ENCODE measurements at places on chromosomes 2 and 18.

DNA sequence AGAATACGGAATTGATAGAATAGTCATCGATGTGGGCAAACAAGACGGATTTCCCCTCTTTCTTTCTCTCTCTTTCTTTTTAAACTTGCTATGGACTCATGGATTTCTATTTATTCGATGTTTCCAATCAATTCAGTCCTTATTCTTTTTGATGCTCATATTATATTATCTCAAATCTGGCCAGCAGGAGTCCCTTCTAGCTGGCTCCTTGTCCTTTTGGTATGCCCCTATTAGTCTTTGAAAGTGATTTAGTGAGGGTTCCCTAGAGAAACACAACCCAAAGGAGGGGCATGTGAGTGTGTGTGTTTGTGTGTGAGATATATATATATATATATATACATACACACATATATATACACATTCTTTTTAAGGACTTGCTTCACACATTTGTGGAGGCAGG is 23.5 kb upstream of the BIN1 start:
- DNase-seq: no peak

GRCh38 chr2:135162377-135162776 is 110.3 kb downstream of the RAB3GAP1 start:
- DNase-seq: no peak

DNA sequence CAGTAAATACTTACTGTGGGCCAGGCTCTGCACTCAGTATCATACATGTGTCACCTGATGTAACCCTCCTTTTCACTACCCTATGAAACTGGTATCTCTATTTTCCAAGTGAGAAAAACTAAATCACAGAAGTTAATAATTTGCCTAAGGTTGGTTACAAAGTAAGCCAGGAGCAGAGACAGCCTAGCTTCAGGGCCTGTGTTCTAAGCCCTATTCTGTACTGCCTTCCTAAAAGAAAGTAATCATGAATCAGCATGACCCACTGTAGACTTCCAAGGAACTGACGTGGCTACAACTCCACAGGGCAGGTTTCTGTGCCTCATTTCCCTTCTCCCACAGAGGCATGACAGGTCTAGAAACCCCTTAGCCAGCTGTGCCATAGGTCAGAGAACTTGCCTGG is 14.3 kb downstream of the ZNF142 start:
- peak; percentile 76 for DNase-seq

GRCh38 chr2:15178946-15179345 is 382.2 kb downstream of the NBAS start:
- no peak for DNase-seq

DNA sequence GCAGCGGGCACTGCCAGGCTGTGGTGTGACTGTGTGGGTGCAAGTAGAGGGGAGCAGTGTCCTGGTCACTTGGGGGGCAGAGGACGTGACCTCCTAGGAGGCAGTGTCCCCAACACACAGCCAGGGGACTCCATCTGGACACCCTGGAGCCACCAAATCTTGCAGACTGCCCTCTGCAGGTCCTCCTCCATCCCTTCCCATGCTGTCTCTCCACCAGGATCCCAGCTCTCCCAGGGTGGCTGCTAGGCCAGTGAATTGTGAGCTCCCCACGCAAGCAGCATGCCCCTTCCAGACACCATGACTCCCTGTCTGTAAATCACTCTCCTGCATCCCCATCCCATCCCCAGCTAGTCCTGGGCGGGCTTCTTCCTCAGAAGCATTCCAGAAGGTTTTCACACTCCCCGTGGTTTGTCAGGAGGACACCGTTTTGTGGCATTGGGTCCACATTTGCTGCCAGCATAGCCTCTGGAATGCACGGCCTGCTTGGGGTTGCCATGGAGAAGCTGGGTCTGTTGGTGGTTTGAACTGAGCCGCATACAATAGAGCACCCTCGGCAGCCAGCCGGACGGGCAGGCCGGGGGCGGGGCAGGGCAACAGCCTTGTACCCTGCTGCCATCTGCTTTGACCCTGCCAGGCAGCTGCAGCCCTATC is 210.7 kb downstream of the KLHL29 start:
- peak; percentile 25 for DNase-seq

GRCh38 chr18:30081122-30081521 is 961.4 kb downstream of the DSC3 start:
- no peak for DNase-seq

DNA sequence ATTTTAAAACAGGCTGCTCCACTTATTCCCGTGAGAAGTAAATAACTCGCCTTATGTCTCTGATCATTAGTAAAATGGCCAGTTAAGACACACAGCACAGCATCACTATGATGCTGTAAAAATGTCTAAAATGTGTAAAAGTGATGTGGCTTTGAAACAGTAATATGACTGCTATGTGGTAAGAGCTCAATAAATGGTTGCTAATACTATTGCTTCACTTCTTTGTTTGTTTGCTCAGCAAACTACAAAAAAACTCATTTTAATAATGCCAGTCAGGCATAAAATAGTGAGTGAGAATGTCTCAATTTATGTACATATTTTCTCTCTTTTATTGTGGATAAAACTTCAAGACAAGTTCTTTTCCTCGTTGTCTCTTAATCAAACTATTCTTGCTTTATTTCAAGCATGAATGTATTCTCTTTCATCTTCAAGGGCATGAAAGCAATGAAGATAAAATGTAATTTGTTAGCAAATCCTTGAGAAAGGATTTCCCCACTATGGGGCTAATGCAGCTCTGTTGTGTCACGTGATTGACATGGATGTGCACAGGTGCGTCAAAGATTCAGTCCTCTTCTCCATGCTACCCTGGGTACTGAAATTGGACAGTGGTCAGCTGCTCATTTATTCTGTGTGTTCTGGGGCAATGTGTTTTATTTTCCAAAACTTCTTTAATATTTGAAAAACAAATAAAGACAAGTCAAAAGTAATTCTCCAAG is 387.2 kb downstream of the TRIB2 start:
- no peak for DNase-seq

GRCh38 chr2:178251151-178251955 is 57.0 kb downstream of the OSBPL6 start:
- DNase-seq: no peak

DNA sequence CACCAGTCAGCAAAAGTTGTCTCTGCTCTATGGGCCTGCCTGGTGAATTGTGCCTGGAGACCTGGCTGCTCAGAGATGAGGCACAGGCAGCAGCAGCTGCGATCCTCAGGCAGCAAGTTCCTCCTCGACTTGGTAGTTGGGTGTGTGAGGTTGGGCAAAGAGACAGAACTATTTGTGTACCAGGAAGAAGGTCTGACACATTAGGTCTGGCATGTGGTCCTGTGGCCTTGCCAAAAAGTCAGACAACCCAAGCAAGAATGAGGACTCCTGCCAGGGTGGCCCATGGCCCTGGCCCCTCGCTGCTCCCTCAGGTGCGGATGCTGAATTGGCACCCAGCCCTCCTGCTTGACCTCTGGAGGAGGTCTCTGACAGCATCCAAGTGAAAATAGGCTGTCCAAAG is 192.7 kb downstream of the DYSF start:
- DNase-seq: peak; percentile 28

DNA sequence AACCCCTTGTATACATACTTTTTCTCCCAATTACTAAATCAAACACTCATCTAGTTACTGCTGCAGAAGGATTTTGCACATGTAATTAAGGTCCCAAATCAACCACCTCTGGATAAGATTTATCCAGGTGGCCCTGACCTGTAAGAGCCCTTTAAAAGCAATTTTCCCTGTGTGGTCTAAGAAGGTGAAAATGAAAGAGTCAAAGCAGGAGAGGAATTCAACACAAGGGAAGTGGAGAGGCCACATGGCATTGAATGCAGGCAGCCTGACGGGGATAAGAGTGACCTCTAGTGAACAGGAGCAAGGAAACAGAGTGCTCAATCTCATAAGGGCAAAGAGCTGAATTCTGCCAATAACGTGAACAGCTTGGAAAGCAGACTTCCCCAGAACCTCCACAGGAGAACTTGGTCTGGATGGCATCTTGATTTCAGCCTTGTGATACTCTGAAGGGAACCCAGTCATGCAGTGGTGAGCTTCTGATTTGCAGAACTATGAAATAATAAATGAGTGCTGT is 27.2 kb downstream of the PPP3R1 start:
- DNase-seq: peak; percentile 56

Measured in HT1080 (cell line).